ENCODE measurements at places on chromosomes 2 and 18.

- no peak for DNase-seq
These were observed 22.5 kb upstream of the RMND5A start for GRCh38 chr2:86697551-86698104.

DNA sequence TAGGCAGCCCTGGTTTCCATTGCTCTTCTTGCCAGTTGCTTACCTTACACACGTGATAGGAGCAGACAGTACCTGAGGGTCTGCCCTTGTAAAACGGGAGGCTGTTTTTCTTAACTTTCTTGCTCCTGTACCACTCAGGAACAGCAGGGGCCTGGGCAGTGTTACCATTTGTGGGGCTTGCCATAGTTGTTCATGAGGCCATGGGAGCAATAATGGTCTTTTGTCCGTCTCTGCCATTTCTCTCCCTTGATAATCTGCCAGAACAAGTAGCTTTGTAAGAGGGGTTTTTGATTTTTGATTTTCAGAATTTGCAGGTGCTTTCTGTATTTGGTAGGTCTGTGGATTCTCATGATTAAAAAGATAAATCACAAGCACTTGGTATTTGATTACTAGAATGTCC lies 259.0 kb downstream of the PHLPP1 start:
- no peak for DNase-seq

- DNase-seq: no peak
These were observed 270.7 kb downstream of the HRH4 start for GRCh38 chr18:24731158-24731557.

DNA sequence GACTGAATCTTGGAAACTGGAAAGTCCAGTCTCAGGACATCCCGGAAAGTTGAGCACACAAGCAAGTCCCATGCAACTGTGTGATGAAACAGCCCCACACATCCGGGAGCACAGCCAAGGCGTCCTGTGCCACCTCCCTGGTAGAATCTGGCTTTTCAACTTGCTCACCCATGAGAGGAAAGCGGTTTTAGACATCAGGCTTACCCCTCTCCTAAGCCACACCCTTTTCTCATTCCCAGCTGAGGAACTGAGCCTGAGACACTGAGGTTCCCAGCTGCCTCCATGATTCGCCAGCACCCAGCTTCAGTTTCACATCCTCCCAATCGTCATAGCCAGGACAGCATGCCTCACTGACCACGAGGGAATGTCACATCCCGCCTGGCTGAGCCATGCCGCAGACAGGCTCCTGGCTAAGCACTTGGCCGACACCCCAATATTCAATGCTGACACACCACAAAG lies 60.3 kb downstream of the STEAP3 start:
- peak; percentile 78 for DNase-seq

GRCh38 chr18:70296289-70296688 lies 7.4 kb downstream of the SOCS6 start:
- no peak for DNase-seq

- DNase-seq: no peak
These were observed 68.3 kb downstream of the PTPN4 start for GRCh38 chr2:119827866-119828507.

DNA sequence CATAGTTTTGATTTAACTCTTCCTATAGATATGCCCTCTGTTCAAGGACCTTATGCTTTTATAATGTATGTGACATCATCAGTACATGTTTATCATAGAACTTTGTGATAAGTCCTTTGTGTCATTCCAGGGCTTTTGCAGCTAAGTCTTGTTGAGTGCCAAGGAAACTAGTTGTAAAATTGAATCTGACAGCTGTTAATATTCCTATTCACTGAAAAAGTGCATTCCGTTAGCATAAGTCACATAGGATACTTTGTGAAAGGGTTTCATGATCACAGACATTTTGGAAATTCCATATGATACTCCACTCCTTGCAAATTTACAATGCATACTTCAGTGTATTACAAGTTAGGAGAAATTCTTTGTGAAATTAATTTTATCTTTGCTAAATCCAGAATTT lies 503.4 kb downstream of the CCDC85A start:
- DNase-seq: no peak

DNA sequence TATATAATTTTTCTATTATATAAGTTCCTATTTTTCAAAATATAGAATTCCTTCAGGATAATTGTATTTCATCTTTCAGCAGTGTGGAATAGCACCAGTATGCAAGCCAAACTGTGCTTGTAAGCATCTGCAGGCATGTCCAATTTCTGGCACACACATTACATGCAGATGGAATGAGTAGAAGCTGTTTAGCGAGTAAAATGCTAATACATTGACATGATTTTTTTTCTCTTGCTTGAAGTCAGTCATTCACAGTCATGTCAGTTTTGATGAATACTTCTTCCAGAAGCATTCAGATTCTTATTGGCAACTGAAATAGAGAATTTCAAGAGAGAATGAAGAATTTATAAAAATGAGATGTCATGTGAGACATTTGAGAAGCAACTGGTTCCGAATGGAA lies 109.4 kb downstream of the CERS6 start:
- no peak for DNase-seq

Data from Right ventricle myocardium inferior (tissue), 1 donor.